Breast epithelium (tissue), 4 donors: ENCODE measurements at places on chromosomes 7 and 10.

DNA sequence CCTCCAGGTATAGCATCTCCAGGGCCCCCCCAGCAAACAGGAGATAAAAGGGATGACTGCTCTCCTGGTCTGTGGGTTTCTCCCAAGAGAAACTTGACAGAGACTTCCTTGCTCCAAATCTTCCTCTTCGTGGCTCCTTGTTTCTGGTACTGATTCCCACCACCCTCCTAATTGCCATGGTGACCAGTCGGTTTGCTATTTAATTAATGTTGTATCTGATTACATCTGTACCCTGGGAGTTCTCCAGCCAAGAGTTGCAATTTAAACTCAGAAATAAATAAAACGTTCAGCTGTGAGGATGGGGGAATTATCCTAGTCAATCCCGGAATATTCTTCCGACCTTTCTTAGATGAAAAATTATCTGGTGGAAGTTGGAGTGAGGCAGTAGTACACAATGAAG is 264.7 kb downstream of the PAXIP1 start:
- no peak for DNase-seq
- no peak overlapping the region for H3K27ac ChIP-seq
- no peaks in the 10 kb centered on the region for H3K36me3 ChIP-seq

DNA sequence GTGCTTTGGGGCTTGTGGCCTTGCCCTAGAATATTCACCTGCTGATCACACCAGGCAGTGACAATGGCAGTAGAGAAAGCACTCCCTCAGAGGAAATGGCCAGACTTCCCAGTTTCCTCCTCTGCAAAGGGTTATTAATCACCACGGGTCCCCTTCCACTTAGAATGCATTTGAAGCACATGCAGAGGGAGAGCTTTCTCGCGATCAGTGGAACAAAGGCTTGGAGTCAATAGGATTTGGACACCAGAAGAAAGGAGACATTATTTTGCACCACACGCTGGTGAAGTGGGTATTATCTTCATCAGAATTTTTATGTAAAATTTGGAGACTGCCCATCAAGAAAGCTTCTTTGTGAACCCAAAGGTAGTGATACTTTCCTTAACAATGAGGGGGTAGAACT is 35.4 kb upstream of the INHBA start:
- H3K27me3 ChIP-seq = no peaks in the 10 kb centered on the region
- H3K36me3 ChIP-seq = no peaks in the 10 kb centered on the region

DNA sequence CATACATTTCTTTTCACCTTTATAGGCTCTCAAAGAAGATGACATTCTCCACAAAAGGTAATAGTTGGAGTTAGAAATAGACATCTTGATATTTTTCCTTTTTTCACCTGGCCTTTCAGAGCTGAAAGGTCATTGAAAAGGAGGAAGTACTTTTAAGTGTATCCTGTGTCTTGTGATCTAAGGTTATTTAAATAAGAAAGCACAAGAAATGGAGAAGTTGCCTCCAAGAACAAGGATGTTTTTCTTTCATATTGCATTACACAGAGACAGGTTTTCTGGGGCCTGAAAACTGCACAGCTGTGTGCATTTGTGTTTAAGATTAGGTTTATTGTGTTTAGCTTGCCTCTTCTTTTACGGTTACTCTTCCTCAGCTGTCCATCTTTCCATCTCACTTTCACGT is 103.4 kb upstream of the SEMA3D start:
- H3K4me1 ChIP-seq = no peaks in the 10 kb centered on the region
- no peak overlapping the region for H3K27ac ChIP-seq
- no peaks in the 10 kb centered on the region for H3K27me3 ChIP-seq
- H3K4me3 ChIP-seq = no peak overlapping the region
- H3K36me3 ChIP-seq = no peaks in the 10 kb centered on the region
- no peak for DNase-seq

DNA sequence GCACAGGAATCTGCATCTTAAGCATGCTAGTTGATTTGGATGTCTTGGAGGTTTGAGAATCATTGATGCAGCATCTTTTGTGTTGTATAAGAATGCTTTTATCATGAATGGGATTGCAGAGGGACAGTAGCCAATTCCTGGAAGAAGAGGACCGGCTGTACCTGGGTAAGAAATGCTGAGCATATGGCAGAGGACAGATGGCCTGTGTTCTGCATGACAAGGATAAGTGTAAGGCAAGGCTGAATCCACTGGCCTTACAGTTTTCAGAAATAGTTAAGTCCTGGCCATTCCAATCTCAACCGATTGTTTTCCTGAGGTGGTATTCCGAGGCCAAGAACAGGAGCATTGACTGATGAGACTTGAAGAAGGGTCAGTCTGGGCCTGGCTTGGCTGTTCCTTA is 24.4 kb upstream of the KBTBD2 start:
- no peak for DNase-seq
- no peak overlapping the region for H3K27ac ChIP-seq
- H3K4me3 ChIP-seq = no peak overlapping the region
- H3K27me3 ChIP-seq = no peaks in the 10 kb centered on the region
- H3K4me1 ChIP-seq = no peaks in the 10 kb centered on the region

DNA sequence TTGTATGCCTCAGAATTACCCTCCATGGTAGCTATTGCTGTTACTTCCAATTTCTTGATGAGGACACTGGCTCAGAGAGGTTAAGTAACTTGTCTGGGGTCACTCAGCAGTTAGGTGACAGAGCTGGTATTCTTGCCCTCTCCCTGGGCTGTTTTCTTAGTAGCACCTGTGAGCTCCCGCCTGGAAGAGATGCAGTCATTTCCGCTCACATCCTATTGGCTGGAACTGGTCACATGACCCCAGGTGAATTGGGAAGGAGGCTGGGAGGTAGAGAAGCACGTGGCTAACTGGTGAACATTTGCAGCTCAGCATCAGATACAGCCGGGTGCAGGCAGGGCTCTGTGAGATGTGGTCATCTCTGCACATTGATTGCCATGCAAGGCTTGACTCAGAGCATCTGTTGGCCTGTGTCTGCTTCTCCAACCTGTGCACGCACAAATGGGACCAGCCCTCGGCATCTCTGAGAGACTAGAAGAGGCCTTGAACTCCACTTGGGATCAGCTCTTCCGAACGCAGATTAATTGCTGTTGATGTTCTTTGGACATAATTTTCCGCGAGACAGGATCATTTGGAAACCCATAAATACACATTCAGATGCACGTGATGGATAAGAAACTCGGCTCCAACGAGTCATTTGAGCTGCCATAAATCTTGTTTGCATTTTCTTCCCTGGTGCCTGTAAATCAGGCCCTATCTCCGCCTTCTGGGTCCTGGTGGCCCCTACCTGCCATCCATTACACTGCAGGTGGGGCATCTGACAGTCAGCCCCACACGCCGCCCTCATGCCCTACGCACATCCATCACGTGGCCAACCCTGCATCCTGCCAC is 42.8 kb downstream of the MYL10 start:
- no peak overlapping the region for H3K27ac ChIP-seq
- H3K27me3 ChIP-seq = peaks cover 14% of the 10 kb centered on the region
- no peak for DNase-seq
- H3K4me3 ChIP-seq = no peak overlapping the region
- H3K36me3 ChIP-seq = no peaks in the 10 kb centered on the region

- H3K27ac ChIP-seq = no peak overlapping the region
- H3K36me3 ChIP-seq = no peaks in the 10 kb centered on the region
- DNase-seq = no peak
- peaks cover 4% of the 10 kb centered on the region for H3K4me1 ChIP-seq
- H3K27me3 ChIP-seq = peaks cover 87% of the 10 kb centered on the region
Measured at GRCh38 chr10:117532451-117533107, 10.0 kb upstream of the EMX2 start.

- H3K4me1 ChIP-seq = no peaks in the 10 kb centered on the region
- H3K4me3 ChIP-seq = no peak overlapping the region
- no peak overlapping the region for H3K27ac ChIP-seq
- H3K36me3 ChIP-seq = no peaks in the 10 kb centered on the region
- DNase-seq = no peak
- no peaks in the 10 kb centered on the region for H3K27me3 ChIP-seq
Measured at GRCh38 chr10:69644658-69645295, 14.7 kb downstream of the FAM241B start.

GRCh38 chr10:4399556-4399955 is 426.5 kb upstream of the AKR1E2 start:
- H3K27ac ChIP-seq = no peak overlapping the region
- H3K27me3 ChIP-seq = no peaks in the 10 kb centered on the region
- no peak overlapping the region for H3K4me3 ChIP-seq
- no peaks in the 10 kb centered on the region for H3K4me1 ChIP-seq

GRCh38 chr7:75993689-75994387 is 557 bp downstream of the TMEM120A start:
- H3K36me3 ChIP-seq = no peaks in the 10 kb centered on the region
- DNase-seq = peak; percentile 25
- no peaks in the 10 kb centered on the region for H3K27me3 ChIP-seq
- H3K27ac ChIP-seq = peak overlapping the region; percentile 81

DNA sequence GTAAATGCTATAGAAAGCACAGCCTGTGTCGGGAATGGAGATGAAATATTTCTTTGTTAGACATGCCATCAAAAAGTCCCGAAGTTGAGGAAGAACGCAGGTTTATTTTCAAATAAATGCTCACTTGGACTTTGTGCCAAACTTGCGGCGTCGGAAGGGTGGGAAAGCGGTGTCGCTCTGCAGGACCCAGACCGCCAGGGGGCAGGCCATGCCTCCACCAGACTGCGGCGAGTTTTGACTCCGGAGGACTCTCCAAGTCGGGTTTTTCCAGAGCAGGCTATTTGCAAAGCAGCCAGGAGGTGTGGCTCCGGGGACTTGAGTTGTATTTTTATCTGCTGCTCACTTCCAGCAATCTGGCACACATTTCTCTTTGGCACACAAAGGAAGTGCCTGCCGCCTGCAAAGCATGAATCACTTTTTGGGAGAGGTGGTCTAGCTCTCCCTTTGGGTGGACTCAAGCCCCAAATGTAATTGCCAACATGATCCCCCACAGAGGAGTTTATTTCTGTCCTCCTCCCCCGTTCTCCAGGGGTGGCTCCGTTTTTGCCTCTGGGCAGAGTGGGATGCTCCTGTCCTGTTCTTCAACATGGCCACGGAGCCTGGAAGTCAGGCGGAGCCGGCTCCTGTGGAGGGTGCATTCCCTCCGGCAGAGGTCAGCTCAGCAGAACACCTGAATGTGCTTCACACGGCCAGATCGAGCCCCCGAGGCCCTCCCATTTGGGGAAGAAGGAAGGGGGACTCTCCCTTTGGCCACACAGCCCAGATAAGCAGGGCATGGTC is 82.3 kb upstream of the GPR26 start:
- DNase-seq = peak; percentile 81
- no peaks in the 10 kb centered on the region for H3K4me1 ChIP-seq
- H3K4me3 ChIP-seq = peak overlapping the region; percentile 26
- H3K27me3 ChIP-seq = peaks cover 8% of the 10 kb centered on the region

- no peaks in the 10 kb centered on the region for H3K4me1 ChIP-seq
- no peaks in the 10 kb centered on the region for H3K27me3 ChIP-seq
- no peak overlapping the region for H3K27ac ChIP-seq
- H3K36me3 ChIP-seq = no peaks in the 10 kb centered on the region
- no peak overlapping the region for H3K4me3 ChIP-seq
Measured at GRCh38 chr10:129541200-129541599, 74.2 kb downstream of the MGMT start.

DNA sequence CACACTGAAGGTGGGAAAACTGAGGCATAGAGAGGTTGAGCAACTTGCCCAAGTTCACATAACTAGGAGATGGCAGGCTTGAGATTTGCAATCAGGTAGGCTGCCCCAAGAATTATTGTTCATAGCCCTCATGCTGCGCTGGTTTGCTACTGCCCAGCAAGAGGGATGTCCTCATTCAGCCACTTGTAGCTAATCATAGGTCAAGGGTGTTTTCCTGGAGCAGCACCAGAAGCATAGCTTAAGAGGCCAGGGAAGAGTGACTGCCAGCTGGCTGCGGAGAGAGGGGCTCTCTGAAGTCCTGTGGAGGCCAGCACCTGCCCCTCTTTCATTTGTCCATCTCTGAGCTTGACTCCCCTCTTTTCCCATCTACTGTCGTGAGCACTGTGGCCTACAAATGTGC is 15.0 kb downstream of the CDHR3 start:
- no peaks in the 10 kb centered on the region for H3K4me1 ChIP-seq
- H3K36me3 ChIP-seq = no peaks in the 10 kb centered on the region
- H3K4me3 ChIP-seq = no peak overlapping the region
- DNase-seq = no peak
- no peaks in the 10 kb centered on the region for H3K27me3 ChIP-seq
- H3K27ac ChIP-seq = no peak overlapping the region

DNA sequence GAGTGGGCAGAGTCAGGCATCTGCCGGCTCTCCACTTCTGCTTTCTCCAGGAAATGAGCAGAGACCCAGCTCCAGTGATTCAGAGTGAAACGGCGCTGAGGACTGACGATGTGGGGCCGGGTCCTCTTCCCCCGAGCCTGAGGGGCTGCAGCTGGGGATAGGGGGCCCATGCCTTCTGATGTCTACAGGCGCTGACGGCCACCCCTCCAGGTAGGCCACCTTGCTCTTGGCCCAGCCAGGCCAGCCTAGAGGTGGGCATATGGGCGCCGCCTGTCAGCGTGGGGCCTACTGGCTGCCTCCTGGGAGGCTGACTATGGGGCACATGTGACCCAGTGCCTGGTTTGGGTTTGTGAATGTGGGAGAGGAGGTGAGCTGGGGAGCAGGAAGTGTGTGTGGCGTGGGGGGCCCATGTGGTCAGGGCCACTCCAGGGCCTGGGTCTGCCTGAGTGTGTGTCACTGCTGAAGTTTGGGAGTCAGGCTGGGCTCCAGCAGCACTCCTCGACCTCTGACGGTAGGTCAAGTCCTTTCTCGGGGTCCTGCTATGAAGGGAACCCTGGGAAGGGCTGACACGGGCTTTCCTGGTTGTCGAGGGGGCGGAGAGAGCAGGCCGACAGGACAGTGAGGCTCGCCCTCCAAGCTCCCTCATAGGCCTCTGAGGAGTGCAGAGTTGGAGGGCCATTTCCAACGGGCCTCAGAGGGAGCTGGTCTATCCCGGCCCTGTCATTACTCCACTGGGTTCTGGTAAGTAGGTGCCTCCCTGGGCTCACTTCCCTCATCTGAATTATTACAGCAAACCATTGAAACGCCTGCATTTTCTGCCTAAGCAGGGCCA is at the start of gene WDFY4:
Gene WDFY4, plus strand, starts transcription at position 82 of the 832 bp plus-strand sequence. CDS start 24,860 bp downstream, outside the sequence.
- peak within 1 kb of the TSS; percentile 22 for H3K4me3 ChIP-seq
- no peaks in the 10 kb centered on the region for H3K27me3 ChIP-seq
- H3K27ac ChIP-seq = no peak within 1 kb of the TSS
- no peak for DNase-seq

- no peak overlapping the region for H3K4me3 ChIP-seq
- H3K4me1 ChIP-seq = no peaks in the 10 kb centered on the region
- no peaks in the 10 kb centered on the region for H3K36me3 ChIP-seq
- DNase-seq = no peak
- H3K27ac ChIP-seq = no peak overlapping the region
Measured at GRCh38 chr7:141158561-141158960, 84.7 kb downstream of the TMEM178B start.

GRCh38 chr7:143237366-143237765 is 15.5 kb downstream of the TAS2R40 start:
- H3K36me3 ChIP-seq = no peaks in the 10 kb centered on the region
- no peak for DNase-seq
- H3K4me1 ChIP-seq = peaks cover 3% of the 10 kb centered on the region
- H3K4me3 ChIP-seq = no peak overlapping the region

GRCh38 chr7:155745737-155746136 is 66.5 kb downstream of the SHH start:
- DNase-seq = no peak
- H3K4me1 ChIP-seq = no peaks in the 10 kb centered on the region
- H3K36me3 ChIP-seq = peaks cover 8% of the 10 kb centered on the region
- H3K4me3 ChIP-seq = no peak overlapping the region
- H3K27me3 ChIP-seq = no peaks in the 10 kb centered on the region
- no peak overlapping the region for H3K27ac ChIP-seq
